ENCODE measurements at places on chromosomes 4 and X.

DNA sequence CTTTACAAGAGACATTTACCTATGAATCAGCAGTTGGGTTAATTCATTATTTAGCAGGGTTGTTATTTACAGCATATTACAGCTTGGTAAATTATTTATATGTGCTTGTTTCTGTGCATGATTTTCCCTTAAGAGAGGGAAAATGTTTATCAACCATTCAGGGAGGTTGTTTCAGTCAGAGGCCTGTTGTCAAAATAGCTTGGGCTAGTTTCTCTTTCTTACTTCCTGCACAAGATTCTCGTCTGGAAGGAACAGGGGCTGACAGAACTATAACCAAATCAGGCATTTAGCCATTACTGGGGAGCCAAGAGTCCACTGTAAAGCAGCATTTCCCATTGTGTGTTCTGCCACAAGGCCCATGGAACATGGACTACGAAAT, 135.8 kb downstream of the HS6ST2 start:
- no peak for DNase-seq

DNA sequence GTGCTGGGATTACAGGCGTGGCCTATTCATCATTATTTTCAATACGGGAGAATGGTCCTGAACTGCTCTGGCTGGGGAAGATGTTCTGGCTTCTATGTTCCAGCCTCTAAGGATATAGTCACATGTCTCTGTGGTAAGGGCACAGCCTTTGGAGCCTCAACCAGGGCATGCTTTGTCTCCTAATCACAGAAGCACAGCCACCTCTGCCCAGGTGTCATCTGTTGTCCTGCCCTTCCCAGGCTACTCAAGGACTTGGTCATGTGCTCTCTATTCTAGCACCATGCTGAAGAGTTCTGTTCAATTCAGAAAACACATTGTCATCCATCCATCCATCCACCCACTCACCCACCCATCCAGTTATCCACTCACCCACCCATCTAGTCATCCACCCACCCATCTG, 29.5 kb downstream of the ASMTL start:
- no peak for DNase-seq

- DNase-seq: no peak
Observed at GRCh38 chrX:71168134-71168533, 23.5 kb downstream of the NLGN3 start.

- no peak for DNase-seq
Observed at GRCh38 chr4:186596346-186596745, 41.0 kb upstream of the MTNR1A start.

DNA sequence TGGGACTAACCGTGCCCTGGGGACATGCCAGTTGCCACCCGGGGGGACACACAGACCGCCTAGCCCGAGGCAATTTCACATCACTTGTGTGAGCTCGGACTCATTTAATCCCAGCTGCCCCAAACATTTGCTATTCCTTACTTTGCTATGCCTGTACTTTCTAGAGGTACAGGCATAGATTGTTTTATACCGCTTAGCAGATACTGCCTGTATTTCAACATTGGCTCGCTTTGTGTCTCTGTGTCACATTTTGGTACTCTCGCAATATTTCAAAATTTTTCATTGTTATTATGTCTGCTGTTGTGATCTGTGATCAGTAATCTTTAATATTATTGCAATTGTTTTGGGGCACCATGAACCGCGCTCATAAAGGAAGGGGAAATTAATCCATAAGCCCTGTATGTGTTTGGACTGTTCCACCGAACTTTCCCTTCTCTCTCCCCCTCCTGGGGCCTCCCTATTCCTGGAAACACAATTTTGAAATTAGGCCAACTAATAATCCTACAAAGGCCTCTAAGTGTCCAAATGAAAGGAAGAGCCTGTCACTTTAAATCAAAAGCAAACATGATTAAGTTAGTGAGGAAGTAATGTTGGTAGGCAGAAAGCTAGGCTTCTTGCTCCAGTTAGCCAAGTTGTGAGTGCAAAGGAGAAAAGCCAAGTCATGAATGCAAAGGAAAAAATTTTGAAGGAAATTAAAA, 568 bp upstream of the CASP6 start:
- no peak for DNase-seq

DNA sequence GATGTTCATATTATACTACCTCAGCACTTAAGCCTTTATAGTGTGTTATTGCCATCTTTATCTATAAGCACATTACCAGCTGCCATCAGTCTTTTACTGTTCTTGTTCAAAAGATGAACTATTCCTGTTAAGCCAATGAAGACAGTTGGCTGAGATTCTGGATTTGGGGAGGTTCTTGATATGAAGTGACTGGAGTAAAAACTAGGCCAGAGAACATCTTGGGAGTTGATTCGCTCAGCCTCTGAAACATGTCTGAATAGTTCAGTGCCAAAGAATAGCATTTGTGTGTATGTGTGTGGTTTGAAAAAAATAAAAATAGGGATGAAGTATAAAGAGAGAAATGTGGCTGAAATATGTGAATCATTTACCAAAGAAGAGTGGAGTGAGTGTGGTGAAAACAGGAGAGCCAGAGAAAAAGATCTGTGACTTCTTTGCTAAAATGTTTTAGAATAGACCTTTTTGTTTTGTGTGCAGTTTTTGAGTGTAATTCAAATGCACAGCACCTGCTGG, 15.2 kb downstream of the EXOC1 start:
- no peak for DNase-seq

- no peak for DNase-seq
Observed at GRCh38 chr4:168781341-168781740, 228.7 kb downstream of the CBR4 start.

DNA sequence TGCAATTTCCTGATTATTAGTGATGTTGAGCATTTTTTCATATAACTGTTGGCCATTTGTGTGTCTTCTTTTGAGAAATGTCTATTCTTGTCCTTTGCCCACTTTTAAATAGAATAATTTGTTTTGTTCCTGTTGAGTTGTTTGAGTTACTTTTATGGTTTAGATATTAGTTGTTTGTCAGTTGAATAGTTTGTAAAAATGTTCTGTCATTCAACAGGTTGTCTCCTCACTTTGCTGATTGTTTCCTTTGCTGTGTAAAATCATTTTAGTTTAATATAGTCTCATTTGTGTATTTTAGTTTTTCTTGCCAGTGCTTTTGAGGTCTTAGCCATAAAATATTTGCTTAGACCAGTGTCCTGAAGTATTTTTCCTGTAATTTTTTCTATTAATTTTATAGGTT, 181.8 kb upstream of the GLRA2 start:
- DNase-seq: no peak

- DNase-seq: no peak
Observed at GRCh38 chr4:25098964-25099891, 61.0 kb downstream of the SEPSECS start.

GRCh38 chr4:11719879-11720278, 291.2 kb upstream of the HS3ST1 start:
- no peak for DNase-seq

GRCh38 chrX:96883608-96884007, at the start of gene RPA4:
RPA4 (plus strand) TSS chrX:96883908; CDS start chrX:96884311, 403 bp downstream.
- DNase-seq: no peak

DNA sequence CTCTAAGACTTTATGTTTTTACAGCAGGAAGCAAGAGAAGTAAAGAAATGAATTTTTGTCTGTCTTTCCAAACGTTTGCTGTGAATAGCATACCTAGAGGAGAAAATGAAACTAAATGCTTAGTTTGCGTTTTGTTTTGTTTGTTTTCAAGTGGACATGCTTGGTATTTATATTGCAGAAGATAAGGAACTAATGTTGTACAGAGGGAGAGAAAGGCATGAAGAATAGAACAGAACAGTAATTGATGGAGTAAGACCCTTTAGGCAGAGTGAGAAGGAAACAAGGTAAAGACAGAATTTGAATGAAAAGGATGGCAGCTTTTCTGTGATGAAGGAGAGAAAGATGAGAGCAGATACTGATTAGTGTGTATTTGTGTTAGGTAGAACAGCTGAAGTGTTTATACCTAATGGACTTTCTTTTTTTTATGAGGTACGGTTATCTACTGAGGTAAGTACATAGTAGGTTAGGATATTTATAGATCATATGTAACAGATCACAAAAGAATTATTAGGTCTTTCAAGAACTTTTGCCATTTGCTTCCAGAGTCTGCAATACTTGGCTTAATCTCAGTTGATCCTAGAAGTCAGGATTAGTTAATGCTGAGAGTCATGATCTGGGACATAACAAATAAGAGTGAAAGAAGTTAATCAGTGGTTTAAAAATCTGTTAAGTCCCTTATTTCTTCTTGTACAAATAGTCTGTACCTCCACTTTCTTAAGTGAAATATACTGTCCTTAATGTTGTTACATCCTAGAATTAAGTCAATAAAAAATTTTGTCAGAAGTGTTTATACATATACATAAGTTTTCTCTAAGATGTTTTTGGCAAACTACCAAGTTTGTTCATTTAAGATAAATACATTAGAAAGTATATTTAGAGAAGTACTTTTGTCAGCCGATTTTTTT, 36.8 kb downstream of the FABP2 start:
- DNase-seq: no peak

GRCh38 chrX:10142041-10142599, 14.7 kb upstream of the CLCN4 start:
- DNase-seq: no peak

DNA sequence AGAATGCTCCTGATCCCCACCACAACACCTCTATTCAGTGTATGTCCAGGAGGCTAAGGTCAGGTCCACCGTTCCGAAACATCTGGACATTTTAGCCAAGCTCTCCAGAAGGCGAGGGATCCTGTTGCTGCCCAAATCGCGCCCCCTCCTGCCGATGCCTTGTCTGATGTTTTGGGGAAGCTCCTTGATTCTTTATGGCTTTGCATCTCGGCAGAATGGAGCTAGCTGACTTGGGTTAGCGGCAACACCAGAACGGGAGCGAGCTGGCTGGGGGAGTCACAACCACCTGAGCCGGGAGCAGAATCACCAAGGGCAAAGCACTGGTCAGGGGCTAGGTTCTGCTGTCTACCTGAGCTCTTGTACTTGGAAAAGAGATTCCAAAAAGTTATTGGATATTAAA, 6.6 kb upstream of the POU3F4 start:
- DNase-seq: no peak

DNA sequence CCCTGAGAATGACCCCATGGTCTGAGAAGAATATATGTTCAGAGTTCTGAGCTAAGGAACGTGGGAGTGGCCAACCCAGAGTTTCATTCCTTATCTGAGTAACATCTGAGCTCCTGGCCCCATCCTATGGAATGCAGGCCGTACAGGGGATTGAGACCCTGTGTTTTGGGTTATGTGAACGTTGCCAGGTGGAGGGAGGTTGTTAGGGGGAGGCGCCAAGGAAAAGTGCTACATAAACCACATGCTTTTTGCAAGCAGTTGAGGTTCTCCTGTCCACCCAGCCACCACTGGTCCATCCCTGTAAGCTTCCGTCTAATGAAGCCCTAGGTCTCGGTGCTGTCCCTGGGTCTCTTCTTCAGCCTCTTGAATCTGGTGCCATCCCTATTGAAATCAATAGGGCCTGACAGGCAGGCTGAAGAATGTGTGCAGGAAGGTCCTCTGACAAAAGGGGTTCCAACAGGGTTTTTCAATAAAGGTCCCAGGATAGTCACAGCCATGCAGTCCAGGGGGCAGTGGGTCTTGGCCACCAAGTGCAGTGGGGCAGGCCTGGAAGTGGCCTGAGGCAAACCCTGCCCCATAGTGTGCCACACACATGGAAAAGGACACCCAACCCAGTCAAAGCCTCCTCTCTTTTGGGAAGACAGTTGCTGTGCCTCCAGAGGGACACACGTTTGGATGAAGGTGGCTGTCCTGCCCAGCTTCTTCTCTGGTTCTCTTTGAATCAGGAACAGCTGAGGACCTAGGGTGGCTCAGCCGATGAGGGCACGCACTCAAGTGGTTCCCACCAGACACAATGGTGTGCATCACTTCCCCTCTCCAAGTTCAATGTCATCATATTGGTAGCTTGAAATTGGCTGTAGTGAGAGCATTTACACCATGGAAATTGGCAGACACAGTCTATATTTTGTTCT, 53.5 kb downstream of the HTRA3 start:
- DNase-seq: no peak

GRCh38 chr4:164027805-164028204, 533.3 kb downstream of the TMA16 start:
- no peak for DNase-seq

- DNase-seq: no peak
Observed at GRCh38 chr4:176675810-176676209, 116.9 kb downstream of the VEGFC start.

DNA sequence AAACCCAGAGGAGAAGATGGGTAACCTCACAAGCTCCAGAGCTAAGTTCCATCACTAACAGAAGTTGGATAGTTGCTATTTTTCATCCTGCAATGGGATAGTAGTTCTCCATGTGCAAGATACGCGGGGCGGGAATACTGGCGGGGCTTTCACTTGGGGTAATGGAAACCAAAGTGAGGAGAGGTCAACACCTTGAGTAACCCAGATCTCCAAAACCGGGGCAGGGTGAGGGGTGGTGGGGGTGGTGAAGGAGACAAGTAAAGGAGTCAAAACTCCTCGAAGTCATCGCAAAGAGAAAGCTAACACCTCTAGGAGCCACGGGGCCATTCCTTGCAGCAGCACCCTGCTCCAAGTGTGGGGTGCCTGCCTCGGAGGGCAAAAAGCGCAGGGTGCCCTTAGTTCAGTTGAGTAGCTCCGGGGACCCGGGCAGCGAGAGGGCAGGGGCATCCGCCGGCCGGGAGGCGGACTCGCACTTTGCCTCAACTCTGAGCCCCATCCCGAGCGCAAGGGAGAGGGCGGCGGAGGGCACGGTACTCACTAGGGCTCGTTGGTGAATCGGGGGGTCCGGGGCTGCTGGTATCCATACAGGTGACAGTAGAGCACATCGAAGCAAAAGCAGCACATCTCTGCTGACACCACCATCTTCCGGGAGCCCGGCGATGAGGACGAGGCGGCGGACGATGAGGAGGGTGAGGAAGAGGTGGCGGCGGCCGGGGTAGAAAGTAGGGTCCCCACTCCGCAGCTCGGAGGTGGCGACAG, 645 bp downstream of the AMMECR1 start:
- DNase-seq: no peak
